Ureter (tissue), 1 donor: ENCODE measurements at places on chromosomes 5 and 9.

GRCh38 chr5:139306628-139307379 lies 13.3 kb downstream of the MATR3 start:
- DNase-seq = no peak

DNA sequence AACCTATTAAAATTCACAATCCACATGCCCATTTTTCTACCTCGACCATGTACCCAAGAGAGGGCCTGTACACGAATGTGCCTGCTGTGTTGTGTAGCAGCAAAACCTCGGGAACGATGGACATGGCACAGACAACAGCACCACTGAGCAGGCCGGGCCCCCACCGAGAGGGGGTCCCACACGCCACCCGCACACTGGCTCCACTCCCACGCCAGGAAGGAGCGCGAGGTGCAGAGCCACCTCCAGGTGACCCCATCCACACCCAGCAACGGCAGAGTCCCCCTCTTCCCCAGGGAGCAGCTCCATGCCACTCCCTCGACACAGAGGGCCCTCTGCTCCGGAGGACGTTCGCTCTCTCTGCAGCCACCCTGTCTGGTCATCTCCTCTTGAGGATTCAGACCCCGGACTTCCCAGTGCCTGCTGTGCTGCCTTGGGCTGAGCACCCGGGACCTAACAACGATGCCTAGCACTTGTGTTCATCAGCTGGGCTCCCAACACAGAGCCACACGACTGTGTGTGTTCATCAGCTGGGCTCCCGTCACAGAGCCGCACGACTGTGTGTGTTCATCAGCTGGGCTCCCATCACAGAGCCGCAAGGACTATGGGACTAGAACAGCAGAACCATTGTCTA lies 25.3 kb upstream of the ADAMTS2 start:
- DNase-seq = no peak

- DNase-seq = no peak
Observed at GRCh38 chr9:131436376-131436775, 42.5 kb downstream of the PRRC2B start.

GRCh38 chr9:135512241-135512603 lies 9.0 kb upstream of the LCN1 start:
- DNase-seq = peak; percentile 1

DNA sequence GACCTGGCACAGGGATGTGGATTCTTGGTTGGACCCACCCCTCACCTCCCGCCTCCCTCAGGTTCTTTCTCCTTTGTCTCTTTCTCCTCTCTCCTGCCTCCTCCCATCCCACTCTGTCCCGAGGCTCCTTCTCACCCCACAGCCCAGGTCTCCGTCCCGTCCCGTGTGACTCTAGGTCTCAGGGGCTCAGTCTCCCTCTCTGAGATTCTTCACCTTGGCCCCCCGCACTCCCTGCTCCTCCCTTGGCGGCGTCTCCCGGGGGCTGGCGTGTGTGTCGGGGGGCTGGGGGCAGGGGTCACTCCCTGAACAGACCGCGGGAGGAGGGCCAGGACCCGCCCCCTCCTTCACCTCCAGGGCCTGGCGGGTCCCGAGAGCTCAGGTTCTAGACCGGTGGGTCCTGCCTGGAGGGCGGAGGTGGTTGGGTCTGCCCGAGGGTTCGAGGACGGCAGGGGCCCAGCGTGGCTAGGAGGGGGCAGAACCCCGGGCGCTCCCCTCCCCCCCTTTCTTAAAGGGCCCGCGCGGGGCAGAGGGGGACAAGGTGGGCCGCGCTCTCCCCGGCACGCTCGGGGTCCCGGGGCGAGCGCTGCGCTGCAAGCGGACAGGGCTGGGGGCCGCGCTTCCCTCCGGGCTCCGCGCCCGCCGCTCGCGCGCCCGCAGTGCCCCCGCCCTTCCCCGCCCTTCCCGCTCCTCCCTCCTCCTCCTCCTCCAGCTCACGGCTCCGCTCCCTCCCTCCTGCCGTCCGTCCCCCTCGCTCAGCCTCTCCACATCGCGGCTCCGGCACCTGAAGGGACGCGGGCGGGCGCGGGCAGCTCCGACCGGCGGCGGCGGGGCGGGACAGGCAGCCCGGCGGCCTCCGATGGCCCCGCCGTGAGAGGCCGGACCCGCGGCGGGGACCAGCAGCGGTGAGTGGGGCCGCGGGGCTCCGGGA lies at the start of gene PSD2:
Gene PSD2 (plus strand): TSS at position 735 of the 928 bp plus-strand sequence. CDS start 13,633 bp downstream, outside the sequence.
- DNase-seq = no peak

DNA sequence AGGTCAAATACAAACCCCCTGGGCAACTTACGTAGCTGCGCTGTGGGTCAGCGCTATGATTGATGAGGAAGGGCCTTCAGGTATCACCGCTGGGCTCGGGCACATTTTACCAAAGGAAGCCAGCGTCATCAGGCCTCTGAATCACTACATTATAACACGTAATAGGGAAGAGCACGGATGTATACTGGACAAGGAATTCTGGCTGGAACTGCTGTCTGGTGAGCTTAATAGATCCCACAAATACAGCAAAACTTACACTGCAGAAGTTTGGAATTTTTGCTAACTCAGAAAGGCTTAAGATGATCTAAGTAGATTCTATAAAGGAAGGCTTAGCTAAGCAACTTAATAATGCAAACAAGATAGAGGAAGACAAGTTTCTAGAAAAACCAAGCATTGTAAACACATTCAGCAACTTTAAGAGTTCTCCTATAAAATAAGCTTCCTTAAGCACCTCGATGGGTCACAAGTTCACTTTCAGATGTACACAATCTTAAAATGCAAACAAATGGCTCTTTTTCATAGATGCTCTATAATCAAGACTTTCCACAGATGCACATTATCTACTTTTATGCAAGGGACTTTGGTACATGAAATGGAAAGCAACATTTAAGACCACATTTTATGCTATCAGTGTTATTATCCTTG lies 360.1 kb upstream of the PANK3 start:
- DNase-seq = no peak

- DNase-seq = no peak
Observed at GRCh38 chr5:53501054-53501453, 20.6 kb downstream of the FST start.

- DNase-seq = no peak
Observed at GRCh38 chr5:123351240-123351639, 72.0 kb downstream of the CEP120 start.

- DNase-seq = no peak
Observed at GRCh38 chr9:94664801-94665200, 25.5 kb upstream of the FBP1 start.

DNA sequence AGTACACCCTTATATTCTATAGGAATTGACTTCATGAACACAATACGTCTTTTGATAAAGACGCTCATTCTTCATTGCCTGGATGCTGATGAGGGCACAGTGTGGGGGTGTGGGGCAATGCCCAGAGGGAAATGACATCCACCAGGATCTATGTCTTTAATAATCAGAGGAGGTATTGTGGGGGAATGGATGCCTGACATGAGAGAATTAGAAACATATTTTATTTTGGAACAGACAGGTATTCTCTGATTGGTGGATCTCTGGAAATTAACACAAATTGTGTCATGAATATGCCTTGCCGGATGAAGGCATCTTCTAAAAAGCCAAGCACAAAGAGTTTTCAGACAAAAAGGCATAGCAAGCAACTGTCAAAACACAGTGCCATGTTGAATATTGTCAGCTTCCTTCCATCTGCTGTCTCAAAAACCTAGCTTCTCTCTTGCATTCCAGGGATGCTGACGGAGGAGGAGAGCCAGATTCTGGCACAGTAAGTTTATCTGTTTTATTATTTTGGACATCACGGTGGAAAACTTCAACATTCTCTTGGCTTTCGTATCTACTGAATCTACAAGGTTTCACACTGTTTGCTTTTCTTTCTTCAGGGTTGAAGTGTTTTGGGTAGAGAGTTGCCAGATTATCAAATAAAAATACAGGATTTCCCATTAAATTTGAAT lies 3.9 kb upstream of the C5orf58 start:
- no peak for DNase-seq

- no peak for DNase-seq
Observed at GRCh38 chr5:669111-669841, 23.9 kb downstream of the TPPP start.

- no peak for DNase-seq
Observed at GRCh38 chr5:37571985-37572384, 192.9 kb downstream of the WDR70 start.

- no peak for DNase-seq
Observed at GRCh38 chr5:13354611-13355010, 589.9 kb downstream of the DNAH5 start.

DNA sequence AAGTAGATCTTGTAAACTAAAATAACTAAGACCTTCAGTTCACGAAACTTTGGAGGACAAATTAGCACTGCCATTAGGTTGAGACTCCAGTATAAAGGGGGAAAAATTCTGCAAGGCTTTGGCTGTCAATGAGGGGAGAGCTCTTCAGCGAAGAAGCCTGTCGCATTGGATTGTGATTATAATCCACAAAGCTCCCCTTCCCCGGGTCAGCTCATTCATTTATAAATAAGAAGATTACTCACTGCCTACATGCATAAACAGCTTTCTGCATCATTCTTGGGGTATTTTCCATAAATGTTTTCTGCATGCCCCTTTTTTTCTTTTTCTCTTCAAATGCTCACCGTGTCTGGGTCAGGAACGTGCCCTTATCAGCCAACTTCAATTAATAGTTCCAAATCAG lies 196.7 kb downstream of the EBF1 start:
- no peak for DNase-seq

GRCh38 chr5:165874851-165875250 lies 2369.4 kb downstream of the MAT2B start:
- DNase-seq = no peak

- DNase-seq = no peak
Observed at GRCh38 chr9:93139365-93140182, 5.5 kb upstream of the NINJ1 start.

DNA sequence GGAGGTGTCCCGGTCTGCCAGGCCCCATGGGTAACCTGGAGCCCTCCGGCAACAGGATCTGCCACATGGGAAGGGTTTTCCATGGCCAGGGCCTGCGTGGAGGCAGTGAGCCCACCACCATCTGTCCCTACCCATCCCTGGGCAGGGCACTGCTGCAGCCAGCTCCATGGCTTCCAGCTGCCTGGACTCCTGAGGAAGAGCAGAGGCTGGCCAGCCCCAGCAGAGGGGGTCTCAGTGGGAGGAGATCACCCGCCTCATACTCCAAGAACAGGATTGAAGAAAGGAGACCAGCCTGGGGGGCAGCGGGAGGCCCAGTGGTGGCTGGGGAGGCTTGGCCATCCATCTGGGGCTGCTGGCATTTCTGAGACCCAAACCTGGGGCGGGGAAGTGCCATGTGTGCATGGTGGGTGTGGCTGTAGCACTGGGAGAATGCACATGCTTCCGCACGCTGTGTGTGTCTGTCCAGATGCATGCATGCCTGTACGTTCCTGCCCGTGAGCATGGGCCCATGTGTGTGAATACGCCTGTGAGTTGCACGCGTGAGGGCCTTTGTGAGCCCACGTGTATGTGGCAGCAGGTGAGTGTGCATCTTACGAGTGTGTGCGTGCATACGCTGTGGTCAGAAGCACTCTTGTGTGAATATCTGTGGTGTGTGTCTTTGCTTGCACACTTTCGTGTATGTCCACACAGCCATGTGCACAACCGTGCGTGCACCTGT lies 78.5 kb downstream of the LMX1B start:
- no peak for DNase-seq

GRCh38 chr9:121996783-121997182 lies 96.3 kb downstream of the TTLL11 start:
- DNase-seq = no peak

GRCh38 chr9:72656021-72656420 lies 134.6 kb downstream of the TMC1 start:
- no peak for DNase-seq

DNA sequence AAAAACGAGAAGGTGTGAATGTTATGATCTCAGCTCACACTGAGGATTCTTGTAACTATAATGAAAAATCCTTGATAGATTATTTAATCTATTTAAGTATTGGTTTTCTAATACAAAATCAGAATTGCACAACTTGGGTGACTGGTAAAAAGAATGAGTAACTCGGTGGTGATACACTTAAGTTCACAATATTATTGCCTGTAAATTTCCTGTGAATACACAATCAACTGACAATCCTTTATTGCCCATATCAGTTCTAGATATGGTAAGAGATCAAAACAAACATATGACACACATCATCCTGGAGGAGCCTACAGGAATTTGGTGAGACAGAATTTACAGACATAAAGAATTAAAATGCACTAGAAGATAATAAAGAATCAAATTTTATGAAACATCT lies 14.1 kb upstream of the LURAP1L start:
- no peak for DNase-seq
